RPMI8226 (cell line): ENCODE measurements at places on chromosomes 1 and 21.

GRCh38 chr1:40665335-40666171, at the start of gene RIMS3:
Gene RIMS3 (minus strand): TSS chr1:40665682. CDS start chr1:40641925, 23,757 bp downstream.
- peak; percentile 85 for DNase-seq

GRCh38 chr1:8858888-8859706, 19.4 kb downstream of the ENO1 start:
- DNase-seq = peak; percentile 74

DNA sequence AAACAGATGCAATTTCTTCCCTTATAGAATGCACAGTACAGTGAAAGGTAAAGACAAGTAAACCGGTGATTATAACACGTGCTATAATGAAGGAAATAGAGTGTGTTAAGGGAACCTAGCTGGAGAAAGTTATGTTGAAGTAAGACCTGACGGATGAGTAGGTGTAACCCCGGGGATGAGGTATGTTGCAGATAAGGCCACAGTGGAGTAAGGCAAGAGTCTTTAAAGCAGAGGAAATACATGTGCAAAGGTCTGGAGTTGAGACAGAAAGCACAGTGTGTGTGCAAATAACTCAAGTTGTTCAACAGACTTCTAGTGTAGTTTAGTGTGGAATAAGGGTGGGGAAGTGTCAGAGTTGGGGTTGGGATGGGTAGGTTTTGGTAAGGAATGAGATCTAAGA, 2.9 kb downstream of the DBT start:
- DNase-seq = no peak

- no peak for DNase-seq
Observed at GRCh38 chr21:35607406-35607805, 452.9 kb downstream of the SETD4 start.

- DNase-seq = no peak
Observed at GRCh38 chr1:234927312-234927970, 201.2 kb downstream of the TOMM20 start.

DNA sequence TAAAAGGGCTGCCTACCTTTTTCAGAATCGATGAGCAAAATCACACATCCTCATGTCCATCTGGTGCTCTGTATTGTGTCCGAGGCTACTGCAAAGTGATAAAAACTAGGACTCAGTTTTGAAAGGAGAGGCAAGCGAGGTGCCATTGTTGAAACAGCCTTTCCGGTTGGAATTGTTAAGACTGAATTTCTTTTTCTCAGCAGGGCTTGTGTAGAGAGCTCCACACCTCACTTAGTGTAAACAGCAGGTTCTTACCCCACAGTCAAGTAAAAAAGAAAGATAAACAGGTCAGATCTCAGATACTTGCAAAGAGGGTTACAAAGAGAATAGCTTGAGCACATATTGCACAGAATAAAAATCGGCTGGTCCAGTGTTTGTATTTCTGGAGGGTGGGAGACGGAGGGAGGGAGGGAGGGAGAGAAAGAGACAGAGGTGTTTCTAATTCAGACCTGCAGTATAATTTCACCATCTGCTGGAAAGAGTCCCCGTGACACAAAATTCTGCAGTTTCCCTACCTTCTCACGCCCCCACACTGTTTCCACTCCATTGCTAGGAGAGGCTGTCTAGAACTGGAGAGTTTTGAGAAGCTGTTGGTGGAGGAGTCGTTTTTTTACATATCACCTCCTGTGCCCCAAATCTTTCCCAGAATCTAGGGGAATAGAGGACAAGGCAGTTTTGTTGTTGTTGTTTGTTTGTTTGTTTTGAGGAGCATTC, 82.5 kb downstream of the EDEM3 start:
- no peak for DNase-seq
